ENCODE measurements at places on chromosomes 7 and 10. TPM values are rescaled to one million over a fixed set of nuclear protein-coding genes. Genes with fewer than 3 reads are reported as not detected.

Gene EFCAB10
- total RNA-seq, result 3.2 TPM

Gene GNB2
- 235 TPM for total RNA-seq

Gene PTF1A
- not detected for total RNA-seq

Gene EPO
- total RNA-seq, result not detected

Gene FAM170B
- 0.14 TPM for total RNA-seq

Gene CELF2
- total RNA-seq, result 14.5 TPM

Gene MMP21
- not detected for total RNA-seq

Gene ESYT2
- 15.5 TPM for total RNA-seq

Gene TAS2R5
- total RNA-seq, result 2.4 TPM

Gene APBB1IP
- not detected for total RNA-seq

Gene LRRC17
- 7.6 TPM for total RNA-seq

Gene ASIC3
- 3.8 TPM for total RNA-seq

Gene HBP1
- 66.8 TPM for total RNA-seq

Gene COL17A1
- 4.9 TPM for total RNA-seq

Gene SLC13A4
- total RNA-seq, result 1.2 TPM

Gene ABCA13
- total RNA-seq, result 7.5 TPM

Gene UTF1
- total RNA-seq, result not detected

Gene INTS1
- 80.2 TPM for total RNA-seq

Gene TMEM236
- total RNA-seq, result 0.39 TPM

Gene FEZF1
- total RNA-seq, result not detected

Gene TMEM229A
- total RNA-seq, result 0.97 TPM

Gene TWIST1
- 25.4 TPM for total RNA-seq

Gene PLAC9
- total RNA-seq, result 35.7 TPM

Gene ADAMTS14
- total RNA-seq, result 0.29 TPM

Gene BBS9
- total RNA-seq, result 10.6 TPM

Gene MORN4
- total RNA-seq, result 7.7 TPM

Gene TYW1B
- total RNA-seq, result 3.7 TPM

Gene HMX3
- total RNA-seq, result 0.96 TPM

Gene CREB5
- 7.1 TPM for total RNA-seq

All from motor neuron (in vitro differentiated cells).